Ureter (tissue), 1 donor: ENCODE measurements at places on chromosomes 5 and 9. TPM values are rescaled to one million over a fixed set of nuclear protein-coding genes. Genes with fewer than 3 reads are reported as not detected.

The C6 gene
- total RNA-seq = 2.5 TPM

The NOXA1 gene
- 12.5 TPM for total RNA-seq

The HEMGN gene
- not detected for total RNA-seq

The IFNA21 gene
- not detected for total RNA-seq

The LTC4S gene
- total RNA-seq = 13.7 TPM

The CDC20B gene
- not detected for total RNA-seq

The IL3 gene
- not detected for total RNA-seq

The SPACA9 gene
- 5.4 TPM for total RNA-seq

The ALDOB gene
- total RNA-seq = 0.70 TPM

The RETREG1 gene
- total RNA-seq = 5.9 TPM

The SLC22A4 gene
- total RNA-seq = 3.1 TPM

The ANKRD34B gene
- total RNA-seq = not detected

The PFN3 gene
- total RNA-seq = not detected

The BAAT gene
- total RNA-seq = not detected

The SLC45A2 gene
- total RNA-seq = not detected

The PCDHB8 gene
- total RNA-seq = 1.7 TPM

The CD14 gene
- total RNA-seq = 17.3 TPM

The AMBP gene
- 0.99 TPM for total RNA-seq

The KIF4B gene
- not detected for total RNA-seq

The IL13 gene
- total RNA-seq = not detected

The C9orf50 gene
- total RNA-seq = not detected

The KIF12 gene
- total RNA-seq = 6.4 TPM

The PTGES gene
- total RNA-seq = 67.9 TPM

The DNAJA1 gene
- 101 TPM for total RNA-seq
